Placental pericyte (primary cell): ENCODE measurements at places on chromosomes 6 and 20. TPM values are rescaled to one million over a fixed set of nuclear protein-coding genes. Genes with fewer than 3 reads are reported as not detected.

The EEF1A2 gene
- 1.3 and 4.6 TPM in 2 replicates for total RNA-seq

The LY6G6F gene
- not detected in 2 replicates for total RNA-seq

The LST1 gene
- not detected in 2 replicates for total RNA-seq

The PRRT1 gene
- 0.29 and 0.44 TPM in 2 replicates for total RNA-seq

The VNN1 gene
- total RNA-seq: 0.57 and 0.88 TPM in 2 replicates

The GPX5 gene
- total RNA-seq: not detected in 2 replicates

The RBBP9 gene
- total RNA-seq: 4.8 and 20.2 TPM in 2 replicates

The GRIK2 gene
- total RNA-seq: 0.44 and 10.6 TPM in 2 replicates

The LGSN gene
- 0.22 TPM in 1 of 2 replicates, not detected in the other for total RNA-seq

The PPP1R14C gene
- total RNA-seq: not detected in 2 replicates

The SIRPB1 gene
- 1.4 and 2.2 TPM in 2 replicates for total RNA-seq

The DYNLT2 gene
- total RNA-seq: 1.1 and 1.3 TPM in 2 replicates

The ETV7 gene
- total RNA-seq: 0.29 and 0.88 TPM in 2 replicates

The SGK2 gene
- 0.22 and 0.57 TPM in 2 replicates for total RNA-seq

The PAX1 gene
- not detected in 2 replicates for total RNA-seq

The RAB32 gene
- 64.6 and 67.8 TPM in 2 replicates for total RNA-seq

The RNF182 gene
- total RNA-seq: under 0.01 and 2.3 TPM in 2 replicates

The RAD21L1 gene
- 0.57 and 0.66 TPM in 2 replicates for total RNA-seq

The MEI4 gene
- not detected in 2 replicates for total RNA-seq

The ZDHHC14 gene
- total RNA-seq: 1.1 and 3.7 TPM in 2 replicates

The SASH1 gene
- total RNA-seq: 47.5 and 108 TPM in 2 replicates

The MATN4 gene
- 0.22 TPM in 1 of 2 replicates, not detected in the other for total RNA-seq

The SLC17A2 gene
- not detected in 2 replicates for total RNA-seq

The FRS3 gene
- total RNA-seq: 1.7 and 2.2 TPM in 2 replicates

The KIAA0408 gene
- total RNA-seq: 0.22 and 1.1 TPM in 2 replicates
